ENCODE measurements at places on chromosomes 1 and 21. TPM values are rescaled to one million over a fixed set of nuclear protein-coding genes. Genes with fewer than 3 reads are reported as not detected.

DPT gene
- total RNA-seq: 25.9 TPM

DNA sequence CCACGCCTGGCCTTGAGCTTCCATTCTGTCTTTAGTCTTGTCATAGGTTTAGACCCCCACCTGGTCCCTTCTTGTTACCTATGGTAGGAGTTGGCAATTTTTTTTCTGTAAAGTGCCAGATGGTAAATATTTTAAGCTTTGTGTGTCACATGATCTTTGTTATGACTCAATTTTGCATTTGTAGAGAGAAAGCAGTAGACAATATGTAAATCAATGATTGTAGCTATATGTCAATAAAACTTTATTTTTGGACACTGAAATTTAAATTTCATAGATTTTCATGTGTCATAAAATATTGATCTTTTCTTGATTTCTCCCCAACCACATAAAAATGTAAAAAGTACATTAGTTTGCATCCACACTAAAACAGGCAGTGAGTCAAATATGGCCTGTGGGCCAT lies 8.0 kb downstream of the MKNK1 start:
- peaks cover 8% of the 10 kb centered on the region for H3K4me1 ChIP-seq
- no peak for DNase-seq
- H3K27ac ChIP-seq: no peak overlapping the region
- H3K4me3 ChIP-seq: no peak overlapping the region
- H3K36me3 ChIP-seq: no peaks in the 10 kb centered on the region

DNA sequence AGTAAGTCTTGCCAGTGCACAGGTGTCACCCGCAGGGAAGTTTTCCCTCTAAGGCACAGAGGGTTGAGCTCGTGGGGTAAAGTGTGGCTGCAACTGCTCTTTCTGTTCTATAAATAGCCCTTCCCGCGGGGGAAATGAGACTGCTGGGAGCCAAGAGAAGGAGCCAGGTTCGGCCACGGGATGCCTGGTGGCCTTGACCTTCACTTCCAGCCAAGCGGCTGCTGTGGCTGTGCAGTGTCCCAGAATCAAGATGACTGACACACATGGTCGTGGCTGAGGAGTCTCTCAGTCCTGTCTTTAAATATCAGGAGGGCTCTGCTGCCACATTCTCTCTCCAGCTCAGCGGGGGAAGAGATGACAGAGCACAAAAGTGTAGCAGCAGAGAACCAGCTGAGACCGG lies 154.1 kb upstream of the VAMP3 start:
- H3K4me1 ChIP-seq: no peaks in the 10 kb centered on the region
- DNase-seq: no peak
- H3K4me3 ChIP-seq: no peak overlapping the region
- H3K27me3 ChIP-seq: no peaks in the 10 kb centered on the region

DNA sequence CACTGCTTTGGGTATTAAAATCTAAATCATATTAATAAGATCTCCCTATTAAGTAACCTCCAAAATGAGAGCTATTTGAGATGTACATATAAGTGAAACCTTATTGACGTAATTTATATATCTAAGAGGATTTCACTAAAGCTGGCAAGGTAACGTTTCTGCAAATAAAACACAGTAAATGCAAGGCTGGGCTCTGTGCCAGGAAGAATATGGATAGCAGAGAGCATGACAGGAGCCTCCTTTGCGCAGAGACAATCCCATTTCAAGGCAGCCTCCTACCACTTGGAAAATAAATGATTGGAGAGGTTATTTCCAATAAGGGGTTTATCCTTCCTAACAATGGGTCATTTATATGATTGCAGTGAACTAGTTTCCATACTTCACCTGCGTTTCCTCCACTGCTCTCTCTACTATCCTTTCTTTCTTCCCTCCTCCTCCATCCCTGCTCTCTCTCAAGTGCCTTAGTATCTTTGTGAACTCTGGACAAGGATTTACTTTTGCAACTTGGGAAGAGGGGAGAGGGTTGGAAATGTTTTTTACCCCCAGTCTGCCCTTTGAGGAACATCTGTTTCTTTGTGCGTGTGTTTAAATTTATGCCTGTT lies 3.0 kb upstream of the NFIA start:
- no peak overlapping the region for H3K4me3 ChIP-seq
- no peaks in the 10 kb centered on the region for H3K27me3 ChIP-seq
- peak overlapping the region; percentile 60 for H3K27ac ChIP-seq
- peaks cover 7% of the 10 kb centered on the region for H3K4me1 ChIP-seq

EPHB2 gene
- total RNA-seq: 71.0 TPM

DNA sequence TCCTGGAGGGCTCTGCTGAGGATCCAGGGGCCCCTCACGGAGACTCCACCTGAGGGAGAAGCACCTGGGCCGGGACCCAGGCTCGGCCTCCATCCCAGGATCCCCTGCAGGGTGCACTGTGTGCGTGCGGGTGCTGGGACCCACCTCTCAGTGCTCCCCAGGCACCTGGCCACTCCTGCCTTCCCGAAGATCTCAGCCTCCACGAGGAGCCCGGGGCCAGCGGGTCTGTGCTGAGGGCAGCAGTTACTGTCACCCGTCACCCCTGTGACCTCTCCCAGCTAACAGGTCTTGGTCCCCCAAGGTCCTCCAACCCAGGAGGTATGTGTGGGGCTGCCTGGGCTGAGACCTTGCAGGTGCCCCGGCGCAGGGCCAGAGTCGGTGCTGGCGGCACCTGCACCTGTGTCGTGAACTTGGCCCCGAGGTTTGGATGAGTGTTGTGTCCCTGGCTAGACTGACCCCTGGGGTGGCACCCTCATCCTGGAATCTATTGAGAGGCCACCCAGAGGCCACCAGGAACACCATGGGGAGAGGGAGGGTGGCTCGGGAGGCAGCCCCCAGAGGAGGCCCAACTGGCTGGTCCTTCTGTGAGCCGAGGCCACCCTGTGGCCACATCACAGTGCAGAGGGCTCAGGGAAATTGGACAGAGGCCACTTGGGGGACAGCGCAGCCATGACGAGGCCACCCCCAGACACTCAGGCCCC lies 17.7 kb downstream of the MORN1 start:
- no peaks in the 10 kb centered on the region for H3K4me1 ChIP-seq
- DNase-seq: peak; percentile 33
- no peak overlapping the region for H3K4me3 ChIP-seq

- peaks cover 35% of the 10 kb centered on the region for H3K4me1 ChIP-seq
- H3K36me3 ChIP-seq: no peaks in the 10 kb centered on the region
- no peaks in the 10 kb centered on the region for H3K27me3 ChIP-seq
- DNase-seq: no peak
Measured at GRCh38 chr1:116983678-116984077, 17.9 kb upstream of the CD101 start.

MROH7 gene
- total RNA-seq: 24.3 TPM

SPRR2A gene
- not detected for total RNA-seq

- no peaks in the 10 kb centered on the region for H3K36me3 ChIP-seq
- H3K27me3 ChIP-seq: no peaks in the 10 kb centered on the region
- DNase-seq: no peak
- no peak overlapping the region for H3K4me3 ChIP-seq
Measured at GRCh38 chr1:185972096-185972850, 238.1 kb downstream of the HMCN1 start.

DNA sequence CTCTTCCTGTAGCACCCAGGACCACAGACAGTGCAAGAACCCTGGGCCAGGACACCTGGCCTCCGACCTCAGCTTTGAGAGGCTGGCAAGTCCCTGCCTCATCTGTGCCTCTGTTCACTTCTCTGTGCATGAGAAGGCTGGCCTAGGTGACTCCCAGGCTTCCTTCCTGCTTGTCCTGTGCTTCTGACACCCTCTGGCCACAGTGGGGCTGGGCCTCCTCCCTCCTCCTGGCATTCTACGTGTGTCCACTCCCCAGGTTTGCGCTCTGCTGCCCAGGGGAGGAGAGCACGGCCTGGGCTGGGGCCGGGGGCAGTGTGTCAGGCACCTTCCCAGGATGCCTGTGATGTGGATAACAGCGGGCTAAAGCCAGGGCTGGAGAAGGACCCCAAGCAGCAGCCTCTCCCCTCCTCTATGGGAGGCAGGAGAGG lies 30.3 kb upstream of the PKP1 start:
- no peak overlapping the region for H3K4me3 ChIP-seq
- H3K4me1 ChIP-seq: no peaks in the 10 kb centered on the region
- no peak for DNase-seq

DNA sequence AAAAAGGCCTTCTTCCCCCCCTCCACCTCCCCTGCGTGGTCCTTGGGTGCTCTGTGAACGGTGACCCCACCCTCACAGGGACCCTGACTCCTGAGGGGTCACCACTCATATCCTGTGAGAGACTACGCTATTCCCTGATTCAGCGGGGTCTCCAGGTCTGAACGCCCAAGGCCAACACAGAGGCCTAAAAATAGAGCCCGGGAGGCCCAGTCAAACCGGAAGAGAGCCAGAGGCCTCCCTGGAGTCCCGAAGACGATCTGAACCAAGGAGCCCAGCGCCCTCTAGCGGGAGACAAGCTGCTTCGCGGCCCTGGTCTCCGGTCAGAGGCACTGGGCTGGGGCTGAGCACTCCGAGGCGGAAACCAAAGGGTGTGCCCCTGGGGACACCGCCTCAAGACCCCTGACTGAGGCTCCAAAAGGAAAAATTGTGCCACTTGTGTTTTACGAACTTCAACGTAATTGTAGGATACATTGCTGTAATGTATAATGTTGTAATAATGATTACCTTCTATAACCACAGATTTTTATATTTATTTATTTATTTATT lies 42.4 kb upstream of the PSEN2 start:
- no peaks in the 10 kb centered on the region for H3K4me1 ChIP-seq
- peak; percentile 92 for DNase-seq
- H3K27me3 ChIP-seq: no peaks in the 10 kb centered on the region
- H3K36me3 ChIP-seq: no peaks in the 10 kb centered on the region
- H3K4me3 ChIP-seq: no peak overlapping the region

- peaks cover 12% of the 10 kb centered on the region for H3K4me1 ChIP-seq
- no peak overlapping the region for H3K4me3 ChIP-seq
- H3K27me3 ChIP-seq: no peaks in the 10 kb centered on the region
- no peaks in the 10 kb centered on the region for H3K36me3 ChIP-seq
- peak overlapping the region; percentile 78 for H3K27ac ChIP-seq
Measured at GRCh38 chr1:153568367-153569099, 2.9 kb upstream of the S100A2 start.

FOXO6 gene
- not detected for total RNA-seq

GRCh38 chr1:53176452-53177208 lies 20.0 kb upstream of the CPT2 start:
- H3K36me3 ChIP-seq: no peaks in the 10 kb centered on the region
- no peak for DNase-seq
- no peak overlapping the region for H3K27ac ChIP-seq
- peaks cover 29% of the 10 kb centered on the region for H3K4me1 ChIP-seq

DNA sequence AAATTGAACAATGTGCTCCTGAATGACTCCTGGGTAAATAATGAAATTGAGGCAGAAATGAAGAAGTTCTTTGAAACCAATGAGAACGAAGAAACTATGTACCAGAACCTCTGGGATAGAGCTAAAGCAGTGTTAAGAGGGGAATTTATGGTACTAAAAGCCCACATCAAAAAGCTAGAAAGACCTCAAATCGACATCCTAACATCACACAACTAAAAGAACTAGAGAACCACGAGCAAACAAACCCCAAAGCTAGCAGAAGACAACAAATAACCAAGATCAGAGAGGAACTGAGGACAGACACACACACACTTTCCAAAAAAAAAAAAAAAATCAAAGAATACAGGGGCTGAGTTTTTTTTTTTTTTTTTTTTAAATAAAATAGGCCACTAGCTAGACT lies 564.2 kb downstream of the SMYD3 start:
- H3K36me3 ChIP-seq: no peaks in the 10 kb centered on the region
- H3K4me3 ChIP-seq: no peak overlapping the region
- H3K27ac ChIP-seq: no peak overlapping the region
- H3K4me1 ChIP-seq: no peaks in the 10 kb centered on the region
- H3K27me3 ChIP-seq: no peaks in the 10 kb centered on the region

GRCh38 chr1:225694151-225694603 lies 41.3 kb upstream of the ENAH start:
- no peaks in the 10 kb centered on the region for H3K4me1 ChIP-seq
- H3K36me3 ChIP-seq: no peaks in the 10 kb centered on the region
- no peak overlapping the region for H3K4me3 ChIP-seq
- DNase-seq: no peak

GRCh38 chr1:201266774-201267173 lies 16.5 kb upstream of the PKP1 start:
- no peaks in the 10 kb centered on the region for H3K36me3 ChIP-seq
- H3K4me3 ChIP-seq: no peak overlapping the region
- DNase-seq: no peak
- no peaks in the 10 kb centered on the region for H3K4me1 ChIP-seq
- no peak overlapping the region for H3K27ac ChIP-seq

GRCh38 chr1:52186449-52186848 lies 44.6 kb downstream of the ZFYVE9 start:
- H3K27me3 ChIP-seq: no peaks in the 10 kb centered on the region
- H3K36me3 ChIP-seq: no peaks in the 10 kb centered on the region
- no peak overlapping the region for H3K4me3 ChIP-seq
- H3K27ac ChIP-seq: no peak overlapping the region
- H3K4me1 ChIP-seq: no peaks in the 10 kb centered on the region

GRCh38 chr1:23424293-23425192 lies at the start of gene TCEA3:
TSS of gene TCEA3 (minus strand) at chr1:23424748. CDS start at chr1:23424633, 115 bp downstream.
- peak within 1 kb of the TSS; percentile 46 for H3K4me3 ChIP-seq
- no peaks in the 10 kb centered on the region for H3K27me3 ChIP-seq
- no peaks in the 10 kb centered on the region for H3K4me1 ChIP-seq
- DNase-seq: peak; percentile 63
- H3K36me3 ChIP-seq: no peaks in the 10 kb centered on the region

DNA sequence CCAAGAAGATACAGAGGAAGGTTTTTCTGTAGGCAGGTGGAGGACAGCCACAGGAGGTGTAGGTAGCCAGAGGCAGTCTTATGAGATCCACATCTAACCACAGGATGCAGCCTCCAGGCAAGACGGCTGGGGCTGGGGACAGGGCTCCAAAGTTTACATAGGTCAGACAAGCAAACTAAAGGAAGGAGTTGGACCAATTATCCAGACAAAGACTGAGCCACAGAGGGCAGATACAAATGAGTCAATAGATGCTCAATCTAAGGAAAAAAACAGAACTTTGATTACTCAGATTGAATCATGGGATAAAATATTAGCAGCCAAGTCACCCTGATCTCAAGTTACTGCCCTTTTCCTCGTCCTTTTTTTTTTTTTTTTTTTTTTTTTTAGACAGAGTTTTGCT lies 91.6 kb downstream of the RGS7 start:
- H3K27ac ChIP-seq: no peak overlapping the region
- H3K27me3 ChIP-seq: no peaks in the 10 kb centered on the region
- no peak for DNase-seq
- no peak overlapping the region for H3K4me3 ChIP-seq
- H3K36me3 ChIP-seq: no peaks in the 10 kb centered on the region

CELA3B gene
- not detected for total RNA-seq

DNA sequence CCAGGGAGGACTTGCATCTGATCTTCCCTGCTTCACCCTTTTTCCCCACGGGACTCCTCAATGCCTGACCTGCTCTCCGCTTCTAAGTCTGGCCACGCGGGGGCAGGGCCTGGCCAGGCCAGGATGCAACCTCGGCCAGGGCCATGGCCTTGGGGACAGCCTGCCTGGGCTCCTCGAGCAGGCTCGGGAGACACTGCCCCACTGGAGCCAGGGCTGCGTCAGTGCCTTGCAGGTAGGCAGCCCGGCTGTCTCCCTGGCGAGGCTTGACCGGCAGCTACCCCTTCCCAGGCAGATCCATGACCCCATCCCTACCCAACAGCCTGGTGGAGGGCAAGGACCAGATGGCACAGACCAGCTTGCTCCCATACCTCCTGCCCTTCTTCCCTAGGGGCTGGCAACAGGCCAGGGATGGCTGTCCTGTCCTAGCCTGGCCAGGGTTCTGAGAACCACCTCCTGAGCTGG lies 2.7 kb upstream of the PRDM16 start:
- no peaks in the 10 kb centered on the region for H3K27me3 ChIP-seq
- H3K36me3 ChIP-seq: no peaks in the 10 kb centered on the region
- DNase-seq: no peak
- H3K4me1 ChIP-seq: peaks cover 41% of the 10 kb centered on the region
- no peak overlapping the region for H3K27ac ChIP-seq
- H3K4me3 ChIP-seq: no peak overlapping the region

Data from Peyer's patch (tissue), 4 donors.